ENCODE measurements at places on chromosomes 11 and 22.

DNA sequence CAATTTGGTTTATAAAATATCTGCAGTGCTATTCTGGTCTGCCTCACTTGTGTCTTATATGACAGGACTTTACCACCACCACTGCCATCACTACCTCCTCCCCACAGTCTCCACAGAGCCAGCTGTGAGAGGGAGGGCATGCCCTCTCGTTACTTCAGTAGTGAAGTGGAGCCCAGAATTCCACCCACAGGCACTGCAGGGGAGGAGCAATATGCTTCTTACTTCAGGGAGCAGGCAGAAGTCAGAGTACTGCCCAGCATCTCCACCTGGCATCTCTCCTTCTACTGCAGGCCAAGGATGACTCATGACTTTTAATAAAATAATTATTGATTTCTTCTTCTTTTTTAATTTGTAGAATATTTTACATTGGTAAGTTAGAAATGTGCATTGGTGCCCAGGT lies 255.5 kb downstream of the DYNC2H1 start:
- no peak for DNase-seq

DNA sequence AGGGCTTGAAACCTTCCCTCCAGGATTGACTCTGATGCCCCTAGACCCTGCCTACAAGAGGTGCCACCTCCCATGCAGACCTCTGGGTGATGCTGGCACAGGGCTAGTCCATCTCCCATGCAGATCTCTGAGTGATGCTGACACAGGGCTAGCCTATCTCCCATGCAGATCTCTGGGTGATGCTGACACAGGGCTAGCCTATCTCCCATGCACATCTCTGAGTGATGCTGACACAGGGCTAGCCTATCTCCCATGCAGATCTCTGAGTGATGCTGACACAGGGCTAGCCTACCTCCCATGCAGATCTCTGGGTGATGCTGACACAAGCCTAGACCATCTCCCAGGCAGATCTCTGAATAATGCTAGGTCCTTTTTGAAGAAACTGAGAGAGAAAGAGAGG lies 321.7 kb downstream of the NTM start:
- no peak for DNase-seq

GRCh38 chr11:124727474-124727873 lies 12.3 kb upstream of the NRGN start:
- no peak for DNase-seq

DNA sequence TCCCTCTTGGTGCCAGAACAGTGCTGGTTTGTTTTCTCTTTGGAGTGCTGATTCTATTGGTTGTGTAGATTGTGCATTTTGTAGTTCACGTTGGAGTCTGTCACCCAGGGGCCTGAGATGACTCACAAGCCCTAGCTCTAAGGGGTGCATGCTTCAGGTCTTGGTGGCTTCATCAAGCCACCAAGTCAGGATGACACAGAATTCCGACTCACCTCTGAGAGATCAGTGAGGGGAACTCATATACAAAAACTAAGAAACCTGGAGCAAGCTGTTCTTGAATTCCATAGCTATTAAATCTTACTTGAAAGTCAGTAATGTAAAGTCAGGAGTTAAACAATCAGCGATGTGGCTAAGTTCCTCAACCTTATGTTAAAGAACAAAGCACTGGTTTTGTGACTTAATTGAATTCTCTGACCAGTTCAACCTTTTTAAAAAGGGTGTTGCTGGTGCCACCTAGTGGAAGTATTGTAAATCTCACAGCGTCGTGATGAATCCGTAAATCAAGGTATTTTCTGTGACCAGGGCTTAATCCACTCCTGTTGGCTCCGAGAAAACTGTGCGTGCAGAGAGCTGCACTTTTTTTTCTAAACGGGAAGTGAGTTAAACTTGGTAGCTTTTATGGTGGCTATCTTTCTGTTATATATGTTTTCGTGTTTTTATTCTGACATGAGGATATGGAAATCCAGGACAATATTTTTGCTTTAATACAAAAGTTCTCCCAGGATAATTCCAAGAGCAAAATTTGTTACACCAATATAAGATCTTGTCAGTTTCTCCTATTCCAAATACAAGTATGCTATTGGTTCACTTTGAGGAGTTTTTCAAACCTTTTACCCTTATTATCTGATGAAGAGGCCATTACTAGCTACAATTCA lies 14.6 kb downstream of the MMP13 start:
- peak; percentile 55 for DNase-seq

DNA sequence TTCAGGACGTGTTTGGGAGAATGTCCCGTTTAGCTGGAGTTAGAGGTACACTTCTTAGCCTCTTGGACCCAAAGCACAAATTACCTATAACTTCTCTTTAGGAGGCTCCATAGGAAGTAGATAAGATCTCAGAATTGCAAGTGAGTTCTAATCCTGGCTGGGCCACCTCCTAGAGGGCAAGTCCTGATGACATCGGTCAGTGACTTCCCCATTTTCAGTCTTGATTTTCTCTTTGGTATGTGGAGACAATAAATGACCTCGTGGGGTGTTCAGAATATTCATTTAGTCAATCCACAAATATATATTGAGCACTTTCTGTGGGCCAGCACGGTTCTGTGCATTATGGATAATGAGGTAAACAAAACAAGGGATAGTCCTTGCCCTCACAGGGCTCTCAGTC lies 208.6 kb downstream of the CWF19L2 start:
- no peak for DNase-seq

DNA sequence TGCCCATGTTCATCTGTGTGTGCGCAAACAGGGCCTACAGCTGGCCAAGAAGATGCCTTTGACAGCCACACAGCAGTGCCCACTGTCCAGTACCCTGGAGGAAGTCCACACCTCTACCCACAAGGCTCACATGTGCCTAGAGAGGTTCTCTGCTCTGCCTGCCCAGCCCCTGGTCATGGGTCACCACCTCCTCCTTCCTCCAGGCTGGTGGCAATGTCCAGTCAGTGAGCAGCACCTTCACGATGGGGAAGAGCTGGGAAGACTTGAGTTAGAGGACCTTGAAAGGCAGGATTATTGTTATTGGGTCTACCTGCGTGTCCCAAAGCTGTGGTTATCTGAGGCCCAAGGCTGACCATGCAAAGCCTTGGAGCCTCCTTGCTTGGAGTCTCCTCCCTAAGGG lies 28.4 kb upstream of the TTC12 start:
- no peak for DNase-seq

DNA sequence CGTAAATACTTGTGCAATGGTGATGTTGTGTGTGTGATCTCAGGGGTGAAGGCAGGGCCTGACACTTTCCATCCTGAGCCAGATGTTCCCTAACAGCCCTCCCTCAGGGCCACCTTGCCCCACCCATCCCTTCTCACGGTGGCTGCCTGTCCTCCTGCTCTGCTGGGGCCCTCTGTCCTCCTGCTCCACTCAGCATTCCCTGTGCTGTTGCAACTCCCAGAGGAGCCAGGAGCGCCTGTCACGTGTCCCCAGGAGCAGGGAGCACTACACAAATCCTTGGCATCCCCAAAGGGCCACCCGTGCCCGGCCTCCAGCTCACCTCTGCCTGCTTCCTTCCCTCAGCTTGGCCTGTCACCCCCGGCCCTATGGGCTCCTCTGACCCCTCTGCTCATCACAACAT lies 10.2 kb upstream of the CSNK1E start:
- DNase-seq, result no peak

GRCh38 chr11:60821827-60822599 lies 19.9 kb upstream of the CCDC86 start:
- no peak for DNase-seq

DNA sequence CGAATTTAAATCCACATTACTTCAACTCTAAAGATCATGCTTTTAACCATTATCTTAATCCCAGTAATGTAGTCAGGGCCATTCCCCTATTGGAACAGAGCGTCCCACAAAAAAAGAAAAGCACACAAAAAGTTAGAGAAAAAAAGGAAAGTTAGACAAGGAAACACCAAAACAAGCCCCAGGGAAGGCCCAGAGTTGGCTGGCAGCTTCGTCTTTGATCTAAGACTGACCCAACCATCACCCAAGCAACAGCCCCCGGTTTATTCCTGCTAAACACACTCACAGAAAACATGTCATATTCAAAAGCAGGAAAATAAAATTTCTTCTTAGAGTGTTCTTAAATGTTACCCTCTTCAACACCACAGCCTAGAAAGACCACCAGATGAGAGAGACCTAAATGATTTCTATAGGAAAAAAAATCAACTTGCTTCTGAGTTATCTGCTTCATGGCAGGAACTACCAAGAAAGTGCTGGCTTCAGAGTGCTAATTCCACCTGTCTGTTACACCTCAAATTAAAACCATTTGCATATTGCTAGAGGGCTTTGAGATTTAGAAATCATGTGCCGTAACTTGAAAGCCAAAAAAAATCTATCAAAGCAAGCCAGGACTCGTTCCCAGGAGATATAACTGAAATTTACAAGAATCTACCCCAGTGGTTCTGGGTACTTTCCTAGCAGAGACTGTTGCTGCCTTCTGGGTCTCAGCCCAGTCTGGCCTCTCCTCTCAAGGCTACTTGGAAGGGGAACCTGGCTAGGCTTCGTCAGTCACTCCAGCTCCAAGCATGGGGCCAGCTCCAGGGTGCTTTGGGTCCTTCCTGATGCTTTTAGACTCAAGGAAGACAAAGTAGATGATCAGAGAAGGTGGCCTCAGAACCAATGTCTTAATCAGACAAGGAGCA lies 31.2 kb downstream of the POU2AF3 start:
- no peak for DNase-seq

DNA sequence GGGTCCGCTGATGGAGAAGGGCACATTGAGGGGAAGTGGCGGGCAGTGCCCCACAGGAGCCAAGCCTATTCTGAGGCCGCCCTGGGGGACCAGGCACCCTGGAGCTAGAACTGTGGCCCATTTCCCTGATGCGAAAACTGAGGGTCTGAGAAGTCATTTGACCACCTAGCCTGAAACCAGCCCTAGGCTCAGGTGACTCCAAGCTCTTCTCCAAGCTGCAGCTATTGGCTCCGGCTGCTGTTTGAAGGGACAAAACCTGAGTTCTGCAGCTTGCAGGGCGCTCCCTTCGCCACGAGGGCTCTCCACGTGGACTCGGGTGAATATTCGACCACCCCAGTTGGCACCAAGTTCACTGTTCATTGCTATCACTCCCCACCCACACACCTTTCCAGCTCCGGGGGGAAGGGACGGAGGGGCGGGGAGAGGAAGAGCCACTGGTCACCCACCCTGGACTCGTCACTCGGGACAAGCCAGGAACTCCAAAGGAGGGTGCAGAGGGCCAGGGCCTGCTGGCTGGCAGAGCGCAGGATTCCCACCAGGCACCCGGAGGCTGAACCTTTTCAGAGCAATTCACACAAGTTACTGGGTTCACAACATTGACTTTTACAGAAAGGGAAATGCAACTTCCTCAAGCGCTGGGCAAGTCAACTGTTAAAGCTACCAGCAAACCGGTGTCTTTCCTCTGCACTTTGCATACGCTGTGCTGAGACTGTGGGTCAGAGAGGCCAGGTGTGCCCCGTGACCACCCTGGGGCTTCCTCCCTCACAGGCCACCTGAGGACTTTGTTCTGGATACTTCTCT lies 1.1 kb upstream of the RAC2 start:
- DNase-seq, result no peak

- no peak for DNase-seq
Measured at GRCh38 chr11:69860796-69861445, 41.7 kb upstream of the FGF3 start.

DNA sequence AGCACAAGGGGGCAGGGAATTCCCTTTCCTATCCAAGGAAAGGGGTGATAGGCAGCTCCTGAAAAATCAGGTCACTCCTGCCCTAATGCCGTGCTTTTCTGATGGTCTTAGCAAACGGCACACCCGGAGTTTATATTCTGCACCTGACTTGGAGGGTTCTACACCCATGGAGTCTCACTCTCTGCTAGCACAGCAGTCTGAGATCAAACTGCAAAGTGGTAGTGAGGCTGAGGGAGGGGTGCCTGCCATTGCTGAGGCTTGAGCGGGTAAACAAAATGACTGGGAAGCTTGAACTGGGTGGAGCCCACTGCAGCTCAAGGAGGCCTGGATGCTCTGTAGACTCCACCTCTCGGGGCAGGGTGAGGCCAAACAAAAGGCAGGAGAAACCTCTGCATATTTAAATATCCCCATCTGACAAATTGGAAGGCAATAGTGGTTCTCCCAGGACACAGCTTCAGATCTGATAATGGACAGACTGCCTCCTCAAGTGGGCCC lies 194.7 kb downstream of the OR4A47 start:
- DNase-seq, result no peak

DNA sequence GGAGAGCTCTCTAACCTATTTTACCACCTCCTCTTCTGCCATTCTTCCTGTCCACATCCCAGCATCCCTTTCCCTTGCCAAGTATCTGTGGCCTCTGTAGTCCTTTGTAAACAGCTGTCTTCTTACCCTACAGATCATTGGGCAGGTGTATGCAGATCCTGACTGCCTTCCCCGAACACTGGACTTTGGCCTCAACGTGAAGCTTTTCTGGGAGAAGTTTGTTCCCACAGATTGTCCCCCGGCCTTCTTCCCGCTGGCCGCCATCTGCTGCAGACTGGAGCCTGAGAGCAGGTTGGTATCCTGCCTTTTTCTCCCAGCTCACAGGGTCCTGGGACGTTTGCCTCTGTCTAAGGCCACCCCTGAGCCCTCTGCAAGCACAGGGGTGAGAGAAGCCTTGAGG lies 17.3 kb downstream of the PIK3IP1 start:
- DNase-seq, result no peak

DNA sequence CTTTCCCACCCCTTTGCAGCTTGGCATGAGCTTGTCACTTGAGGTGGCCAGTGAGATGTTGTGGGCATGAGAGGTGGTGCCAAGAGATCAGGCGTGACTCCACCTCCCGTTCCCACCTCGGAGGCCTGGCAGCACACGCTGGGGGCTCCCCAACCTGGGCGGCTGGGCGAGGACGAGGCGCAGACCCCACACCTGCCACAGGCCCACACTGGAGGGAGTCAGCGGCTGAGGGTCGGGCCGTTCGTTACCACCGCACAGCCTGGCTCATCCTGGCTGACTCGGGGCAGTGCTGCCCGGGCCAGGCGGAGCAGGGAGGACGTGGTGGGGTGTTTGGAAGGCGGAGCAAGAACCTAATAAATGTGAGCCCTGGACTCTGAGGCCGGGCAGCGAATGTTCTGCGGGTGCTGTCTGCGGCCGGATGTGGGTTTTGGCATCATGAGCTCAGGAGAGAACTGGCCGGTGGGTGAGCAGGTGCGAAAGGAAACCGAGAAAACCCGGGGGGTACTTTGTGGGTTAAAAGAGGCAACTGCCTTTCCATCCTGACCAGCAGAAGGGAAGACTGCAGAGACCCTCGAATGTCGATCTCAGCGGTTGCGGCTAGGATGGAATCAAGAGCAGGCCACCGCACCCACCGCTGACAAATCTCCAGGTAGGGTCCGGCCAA lies 10.2 kb upstream of the IFITM3 start:
- no peak for DNase-seq

- no peak for DNase-seq
Measured at GRCh38 chr11:46361283-46362155, 14.3 kb downstream of the DGKZ start.

- DNase-seq, result no peak
Measured at GRCh38 chr11:75402002-75402773, 2.9 kb downstream of the RPS3 start.

Data from NCI-H187 treated with DMSO at 0.1 percent for 48 hours (cell line).